ENCODE measurements at places on chromosomes 4 and X.

GRCh38 chrX:38351346-38351745 lies 1.1 kb upstream of the OTC start:
- no peak for DNase-seq

DNA sequence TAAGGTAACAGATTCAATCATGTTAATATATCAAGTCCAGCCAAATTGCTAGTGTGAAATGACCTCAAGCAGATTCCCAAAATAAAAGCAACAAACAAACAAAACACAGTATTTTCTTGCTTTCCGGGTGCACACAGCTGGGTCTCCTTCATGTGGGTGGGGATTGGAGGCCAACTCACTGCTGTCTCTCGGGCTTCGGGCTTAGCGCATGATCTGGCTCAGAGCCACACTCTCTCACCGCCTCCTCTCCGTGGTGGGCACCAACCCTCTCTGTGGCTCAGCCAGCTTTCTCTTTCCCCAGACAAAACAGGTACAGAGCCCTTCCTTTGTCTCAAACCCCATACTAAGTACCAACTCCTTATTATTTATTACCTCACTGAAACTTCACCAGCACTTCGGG lies 2.9 kb upstream of the REELD1 start:
- no peak for DNase-seq

- no peak for DNase-seq
Observed at GRCh38 chr4:8771666-8772065, 100.0 kb downstream of the HMX1 start.

- no peak for DNase-seq
Observed at GRCh38 chrX:43269201-43269600, 386.9 kb upstream of the MAOA start.

- no peak for DNase-seq
Observed at GRCh38 chrX:154818916-154819770, 13.9 kb upstream of the MPP1 start.

DNA sequence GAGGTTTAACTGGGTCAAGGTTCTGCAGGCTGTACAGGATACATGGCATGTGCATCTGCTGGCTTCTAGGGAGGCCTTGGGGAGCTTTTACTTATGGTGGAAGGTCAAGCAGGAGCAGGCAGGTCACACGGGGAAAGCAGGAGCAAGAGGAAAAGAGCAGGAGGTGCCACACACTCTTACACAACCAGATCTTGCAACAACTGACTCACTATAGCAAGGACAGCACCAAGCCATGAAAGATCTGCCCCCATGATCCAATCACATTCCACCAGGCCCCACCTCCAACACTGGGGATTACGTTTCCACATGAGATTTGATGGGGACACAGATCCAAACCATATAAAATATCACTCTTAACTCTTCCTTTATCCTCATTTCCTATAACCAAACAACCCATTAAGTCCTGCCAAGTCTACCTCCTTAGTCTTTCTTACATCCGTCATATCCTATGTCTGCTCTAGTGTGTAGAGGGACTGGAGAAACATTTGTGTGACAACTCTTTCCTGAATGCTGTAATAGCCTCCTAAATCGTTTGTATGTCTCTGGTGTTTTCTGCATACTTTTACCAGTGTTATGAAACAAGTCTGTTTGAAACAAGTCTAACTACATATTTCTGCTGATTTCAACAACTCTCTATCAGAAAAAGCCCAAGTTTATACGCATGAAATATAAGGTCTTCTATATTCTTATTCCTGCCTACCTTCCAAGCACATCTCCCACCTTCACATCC lies 8.3 kb upstream of the RAP2C start:
- DNase-seq = no peak

- DNase-seq = no peak
Observed at GRCh38 chr4:69957209-69957608, 8.3 kb downstream of the CSN2 start.

DNA sequence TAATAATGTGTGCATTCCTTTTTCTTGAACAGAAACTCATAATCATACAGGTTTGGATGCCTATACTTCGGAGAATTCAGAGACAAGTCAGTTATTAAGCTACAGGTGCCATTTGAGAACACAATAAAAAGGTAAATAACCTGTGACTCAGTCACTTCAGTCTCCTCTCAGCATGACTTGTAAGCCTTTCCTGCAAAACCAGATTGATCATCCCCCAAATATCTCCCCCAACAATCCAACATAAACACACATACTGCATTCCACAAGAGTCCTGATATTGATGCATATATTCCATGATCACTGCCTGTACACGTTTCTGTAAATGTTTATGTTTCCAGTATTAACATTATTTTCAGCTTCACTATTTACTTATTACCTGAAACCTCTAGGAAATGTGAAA lies 110.8 kb downstream of the PWWP3B start:
- no peak for DNase-seq

DNA sequence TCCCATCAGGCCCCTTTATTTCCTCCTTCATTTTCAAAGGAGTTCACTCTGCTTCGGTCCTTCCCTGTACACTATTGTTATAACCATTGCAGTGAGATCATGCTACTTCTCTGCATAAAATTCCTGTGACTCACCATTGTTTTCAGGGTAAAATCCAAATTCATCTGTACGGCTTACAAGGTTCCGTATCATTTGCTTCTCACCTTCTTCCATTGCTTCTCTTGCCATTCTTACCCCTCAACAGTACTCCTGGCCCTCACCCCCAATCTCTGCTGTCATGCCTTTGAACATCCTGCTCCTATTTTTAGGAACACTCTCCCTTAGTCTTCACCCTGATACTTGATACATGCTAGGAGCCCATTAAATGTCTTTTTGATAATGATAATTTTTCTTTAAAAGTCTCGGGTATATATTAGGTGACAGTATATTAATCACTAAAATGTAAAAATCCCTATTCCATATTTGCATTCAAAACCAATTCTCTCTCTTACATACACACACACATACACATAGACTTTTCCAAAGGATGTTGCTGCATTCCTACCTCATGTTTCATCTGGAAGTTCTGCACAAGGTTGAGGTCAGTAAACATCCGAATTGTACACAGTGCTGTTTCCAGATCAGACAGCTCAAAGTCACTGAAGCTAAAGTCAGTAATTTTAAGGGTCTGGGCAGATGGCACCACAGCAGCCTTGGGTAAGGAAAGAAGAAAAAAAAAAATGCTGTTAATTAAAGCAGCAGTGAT lies 103.4 kb downstream of the PDE5A start:
- no peak for DNase-seq

DNA sequence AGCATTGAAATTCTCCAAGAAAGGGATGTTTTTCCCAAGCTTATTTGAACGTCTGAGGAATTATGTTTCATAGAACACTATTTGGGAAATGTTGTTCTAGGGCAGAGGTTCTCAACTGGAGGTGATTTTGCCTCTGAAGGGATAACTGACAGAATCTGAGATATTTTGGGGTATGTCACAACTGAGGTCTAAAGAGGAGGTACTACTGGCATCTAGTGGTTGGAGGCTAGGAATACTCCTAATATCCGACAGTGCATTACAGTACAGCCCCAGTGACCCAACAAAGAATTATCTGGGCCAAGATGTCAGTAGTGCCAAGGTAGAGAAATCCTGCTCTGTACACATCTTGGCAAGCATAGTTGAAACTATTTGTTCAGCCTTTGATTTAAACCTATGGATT lies 6.4 kb downstream of the HSPA4L start:
- DNase-seq = no peak

DNA sequence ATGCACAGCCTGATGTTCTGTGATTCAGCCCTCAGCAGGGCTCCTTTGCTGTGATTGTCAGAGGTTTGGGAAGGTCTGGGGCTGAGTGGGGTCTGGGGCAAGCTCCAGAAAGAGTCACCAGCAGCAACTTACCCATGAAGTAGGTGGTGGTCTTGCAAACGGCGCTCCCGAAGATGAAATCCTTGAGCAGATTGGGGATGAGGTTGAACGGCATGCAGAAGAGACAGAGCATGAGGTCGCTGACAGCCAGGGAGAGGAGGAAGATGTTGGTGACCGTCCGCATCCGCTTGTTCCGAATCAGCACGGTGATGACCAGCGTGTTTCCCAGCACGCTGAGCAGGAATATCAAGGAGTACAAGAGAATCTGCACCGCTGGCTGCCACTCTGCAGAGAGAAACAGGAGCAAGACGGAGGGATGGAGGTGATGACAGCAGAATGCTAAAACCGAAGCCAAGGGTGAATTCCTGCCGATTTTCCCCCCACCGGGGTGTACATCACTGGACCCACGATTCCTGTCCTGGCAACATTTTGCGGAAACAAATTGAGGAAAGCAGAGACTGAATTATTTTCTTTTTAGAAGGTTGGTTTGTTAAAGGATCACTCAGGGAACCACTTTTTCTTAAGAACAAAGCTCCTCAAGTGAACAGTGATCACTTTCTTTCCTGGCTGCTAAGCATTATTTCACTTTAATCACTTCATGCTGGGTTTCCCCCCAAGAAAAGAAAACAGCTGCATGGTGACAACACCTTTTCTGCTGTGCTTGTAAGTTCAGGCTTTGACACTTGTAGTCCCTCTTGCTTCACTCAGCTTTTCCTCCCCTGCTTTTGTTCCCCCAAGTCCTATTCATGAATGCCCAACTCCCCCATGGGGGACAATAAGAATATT lies 941 bp downstream of the CCKAR start:
- no peak for DNase-seq

- DNase-seq = no peak
Observed at GRCh38 chrX:37509349-37509748, 62.1 kb upstream of the LANCL3 start.

Data from T-helper 1 cell (primary cell).